ENCODE measurements at places on chromosomes 5 and 9. TPM values are rescaled to one million over a fixed set of nuclear protein-coding genes. Genes with fewer than 3 reads are reported as not detected.

Gene MTREX
- total RNA-seq = 59.0 TPM

- H3K36me3 ChIP-seq = no peaks in the 10 kb centered on the region
- H3K27ac ChIP-seq = no peak overlapping the region
- no peaks in the 10 kb centered on the region for H3K4me1 ChIP-seq
- DNase-seq = no peak
These were observed 53.1 kb upstream of the GRIN3A start for GRCh38 chr9:101791533-101791932.

DNA sequence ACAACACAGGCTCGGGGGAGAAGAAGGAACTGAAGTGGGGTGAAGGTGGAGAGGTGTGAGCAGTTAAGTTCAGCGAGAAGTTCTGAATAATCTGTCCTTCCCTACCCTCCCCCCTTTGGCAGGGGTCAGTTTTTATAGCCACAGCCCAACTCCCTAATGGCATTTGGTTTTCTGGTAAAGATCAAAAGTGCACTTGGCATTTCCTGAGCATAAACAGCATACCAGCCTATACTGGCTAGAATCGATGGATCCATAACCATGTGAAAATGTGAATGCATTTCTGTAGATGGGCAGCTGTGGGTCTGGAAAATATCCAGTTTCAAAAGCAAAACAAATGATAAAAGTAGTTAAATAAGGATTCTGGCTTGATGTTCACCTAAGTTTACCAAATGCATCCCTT, 410.9 kb downstream of the PLK2 start:
- H3K27ac ChIP-seq = no peak overlapping the region
- DNase-seq = no peak
- H3K4me3 ChIP-seq = no peak overlapping the region
- no peaks in the 10 kb centered on the region for H3K36me3 ChIP-seq
- no peaks in the 10 kb centered on the region for H3K4me1 ChIP-seq
- H3K27me3 ChIP-seq = no peaks in the 10 kb centered on the region

- no peak for DNase-seq
- H3K27me3 ChIP-seq = no peaks in the 10 kb centered on the region
- H3K4me1 ChIP-seq = peaks cover 58% of the 10 kb centered on the region
- H3K4me3 ChIP-seq = no peak overlapping the region
- H3K27ac ChIP-seq = peak overlapping the region; percentile 1
- H3K36me3 ChIP-seq = no peaks in the 10 kb centered on the region
These were observed 19.4 kb downstream of the GOLM1 start for GRCh38 chr9:86079865-86080469.

GRCh38 chr5:135998889-135999288, 29.9 kb upstream of the TGFBI start:
- H3K27me3 ChIP-seq = no peaks in the 10 kb centered on the region
- no peak for DNase-seq
- no peak overlapping the region for H3K4me3 ChIP-seq
- H3K36me3 ChIP-seq = no peaks in the 10 kb centered on the region
- peaks cover 35% of the 10 kb centered on the region for H3K4me1 ChIP-seq

DNA sequence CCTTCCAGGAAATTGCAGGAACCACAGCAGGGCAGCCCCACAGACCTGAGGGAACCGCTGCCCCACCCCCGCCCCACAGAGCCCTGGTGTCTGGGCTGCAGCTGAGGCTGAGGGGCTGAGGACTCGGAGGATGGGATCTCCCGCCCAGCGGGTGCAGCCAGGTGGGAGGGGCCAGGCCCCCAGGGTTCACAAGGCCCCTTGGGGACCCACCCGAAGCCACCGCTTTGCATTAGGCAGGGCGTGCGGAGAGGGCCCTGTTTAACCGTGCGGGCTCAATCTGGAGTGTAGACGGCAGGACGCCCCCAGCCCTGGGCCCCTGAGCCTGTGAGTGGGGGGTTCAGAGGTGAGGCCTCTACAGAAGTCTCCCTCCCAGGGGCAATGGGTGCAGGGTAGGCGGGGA, 10.8 kb downstream of the NOTCH1 start:
- H3K4me1 ChIP-seq = peaks cover 92% of the 10 kb centered on the region
- no peak overlapping the region for H3K4me3 ChIP-seq
- no peak overlapping the region for H3K27ac ChIP-seq
- no peak for DNase-seq

- no peaks in the 10 kb centered on the region for H3K36me3 ChIP-seq
- DNase-seq = no peak
- H3K4me3 ChIP-seq = no peak overlapping the region
These were observed 43.1 kb upstream of the NSMF start for GRCh38 chr9:137502008-137502911.

Measured in sigmoid colon (tissue), 7 donors.